ENCODE measurements at places on chromosomes 2 and 18.
A peak's percentile ranks its signal among the peaks of the same experiment; 100 is the strongest.

DNA sequence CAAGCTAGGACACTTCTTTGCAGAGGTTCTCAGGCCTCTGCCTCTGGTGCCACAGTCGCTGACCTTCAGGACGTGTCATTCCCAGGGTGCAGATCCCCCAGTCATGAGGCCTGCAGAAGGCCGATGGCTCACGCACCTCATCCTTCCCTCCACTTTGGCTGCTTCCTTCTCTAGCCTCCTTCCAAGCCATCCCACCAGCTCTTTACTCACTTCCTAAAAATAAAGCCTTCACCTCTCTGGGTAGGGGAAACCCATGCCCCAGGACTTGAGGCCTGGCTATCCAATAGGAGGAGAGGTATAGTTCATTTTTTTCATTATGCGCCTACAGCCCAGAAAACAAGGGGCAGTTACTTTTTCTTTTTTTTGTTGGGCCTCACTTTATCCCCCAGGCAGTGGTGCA lies 91.4 kb downstream of the B3GNT2 start:
- DNase-seq, result no peak

- no peak for DNase-seq
These were observed 24.3 kb downstream of the MRPS9 start for GRCh38 chr2:105062158-105062557.

DNA sequence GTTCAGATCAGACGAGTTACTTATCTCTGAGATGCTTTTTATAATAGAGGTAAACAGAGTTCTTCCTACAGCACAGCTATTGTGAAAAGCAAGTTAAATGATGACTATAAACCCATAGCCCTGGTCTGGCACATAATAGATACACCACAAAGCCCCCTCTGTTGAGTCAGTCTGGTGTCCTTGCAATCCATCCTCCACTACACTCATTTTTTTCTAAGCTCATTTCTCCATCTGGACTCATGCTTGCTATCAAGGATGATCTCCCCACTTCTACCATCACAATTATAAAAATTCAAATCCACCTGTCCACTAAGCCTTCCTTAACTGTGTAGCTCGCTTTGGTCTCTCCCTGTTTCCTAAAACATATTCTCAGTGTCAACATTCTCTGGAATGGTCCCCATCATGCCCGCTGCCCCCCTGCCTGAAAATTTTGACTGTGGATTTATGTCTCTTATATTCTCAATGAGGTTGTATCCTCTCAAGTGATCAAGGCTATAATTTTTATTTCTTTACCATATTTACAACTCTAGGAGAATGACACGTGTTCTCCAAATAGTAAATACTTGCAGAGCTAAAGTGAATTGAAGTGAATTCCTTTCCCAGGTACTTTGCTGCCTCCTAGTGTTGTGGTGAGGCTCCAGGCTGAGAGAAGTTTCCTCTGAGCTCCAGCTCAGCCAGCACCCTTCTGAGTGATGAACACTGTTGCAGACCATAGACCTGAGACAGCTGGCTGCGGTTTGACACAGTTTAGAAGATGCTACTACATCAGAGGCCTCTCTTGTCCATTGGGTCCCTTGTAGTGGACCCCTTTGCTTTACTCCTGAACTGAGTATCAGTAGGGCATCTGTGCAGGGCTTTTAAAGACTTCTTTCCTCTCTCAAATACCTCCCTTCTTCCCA lies 108.7 kb downstream of the DPP10 start:
- DNase-seq, result peak; percentile 9

GRCh38 chr18:32349728-32350395 lies 120.8 kb downstream of the GAREM1 start:
- DNase-seq, result no peak

DNA sequence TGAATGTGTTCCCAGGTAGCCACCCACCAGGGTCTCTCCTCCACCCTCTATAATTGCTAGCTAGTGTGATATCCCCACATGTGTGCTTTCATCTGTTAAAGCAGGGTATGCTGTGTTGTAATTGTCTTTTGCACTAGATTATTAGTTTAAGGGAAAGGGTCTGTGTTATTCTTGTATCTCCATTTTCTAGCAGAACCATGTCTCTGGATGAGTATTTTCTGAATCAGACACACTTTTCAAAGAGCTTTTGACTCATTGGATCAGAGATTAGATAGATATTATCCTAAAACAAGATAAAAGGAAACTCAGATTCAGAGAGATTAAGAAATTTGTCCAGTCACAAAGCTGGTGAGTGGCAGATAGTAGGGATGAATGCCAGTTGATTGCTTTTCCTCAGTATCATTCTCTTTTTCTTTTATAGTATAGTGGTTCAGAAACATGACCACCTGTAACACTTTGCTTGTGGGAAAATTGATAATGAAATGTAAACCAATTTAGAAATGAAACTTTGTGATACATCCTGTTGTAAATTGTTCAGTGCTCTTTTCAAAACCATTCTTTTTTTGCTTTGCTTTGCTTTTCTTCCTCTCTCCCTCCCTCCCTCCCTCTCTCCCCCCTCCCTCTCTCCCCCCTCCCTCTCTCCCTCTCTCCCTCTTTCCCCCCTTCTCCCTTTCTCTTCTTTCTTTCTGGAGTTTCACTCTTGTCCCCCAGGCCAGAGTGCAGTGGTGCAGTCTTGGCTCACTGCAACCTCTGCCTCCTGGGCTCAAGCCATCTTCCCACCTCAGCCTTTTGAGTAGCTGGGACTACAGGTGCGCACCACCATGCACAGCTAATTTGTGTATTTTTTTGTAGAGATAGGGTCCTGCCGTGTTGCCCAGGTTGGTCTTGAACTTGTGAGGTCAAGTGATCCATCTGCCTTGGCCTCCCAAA lies 7.4 kb downstream of the MIB1 start:
- no peak for DNase-seq

- DNase-seq, result peak; percentile 15
These were observed 30.8 kb upstream of the LRRTM4 start for GRCh38 chr2:77552956-77553355.

DNA sequence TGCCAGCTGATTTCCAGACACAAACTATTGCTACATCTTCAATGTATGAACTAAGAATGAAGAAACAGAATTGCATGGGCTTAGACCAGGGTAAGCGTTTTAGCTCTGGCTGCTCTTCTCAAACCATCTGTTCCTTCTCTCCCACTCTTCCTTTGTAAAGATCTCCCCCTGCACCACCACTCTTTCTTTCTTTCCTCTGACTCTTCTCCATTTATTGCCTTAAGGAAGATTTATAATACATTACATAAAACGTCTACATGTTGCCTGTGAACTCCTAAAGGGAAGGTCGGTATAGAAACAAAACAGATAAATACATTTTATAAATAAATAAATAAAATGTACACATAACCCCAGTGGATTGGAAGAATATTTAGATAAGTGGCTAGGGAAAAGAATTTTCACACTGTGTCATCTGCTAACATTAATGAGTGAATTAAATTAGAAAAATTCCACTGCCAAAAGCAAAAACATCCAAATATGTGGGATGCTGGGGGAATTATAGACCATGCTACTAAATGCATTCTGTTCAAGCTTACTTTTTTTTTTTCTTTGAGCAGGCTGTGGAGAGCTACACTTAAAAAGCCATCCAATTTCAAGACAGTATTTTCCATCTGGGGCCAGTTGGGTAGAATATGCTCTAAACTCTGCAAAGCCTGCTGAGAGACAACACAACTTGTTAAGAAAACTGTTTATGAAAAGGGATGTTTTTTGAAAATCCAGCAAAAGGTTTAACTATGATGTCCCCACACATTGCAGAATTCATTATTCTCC lies 41.5 kb downstream of the NCKAP5 start:
- DNase-seq, result no peak

DNA sequence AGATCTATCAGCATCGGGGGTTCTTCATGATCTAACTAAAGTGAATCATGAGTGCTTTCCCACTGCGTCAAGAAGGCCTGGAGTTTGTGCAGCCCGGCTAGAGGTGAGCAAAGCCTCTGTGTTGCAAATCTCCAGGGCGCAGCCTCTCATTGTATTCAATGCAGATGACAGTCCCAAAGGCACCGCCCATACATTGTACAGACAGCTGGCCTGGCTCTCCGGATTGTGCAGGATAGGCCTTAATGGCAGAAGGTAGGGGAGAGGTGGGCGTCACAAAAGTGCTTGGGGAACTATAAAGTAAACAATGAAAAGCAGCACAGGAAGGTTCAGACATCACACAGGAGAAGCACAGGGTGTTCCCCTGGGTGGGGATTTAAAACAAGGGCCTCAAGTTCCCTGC lies 907 bp upstream of the GYPC start:
- DNase-seq, result no peak

Data from NCI-H510A (cell line).